Midbrain (tissue), 1 donor: ENCODE measurements at places on chromosomes 2 and 18.
A peak's percentile ranks its signal among the peaks of the same experiment; 100 is the strongest.

- peak; percentile 78 for DNase-seq
These were observed 66.2 kb downstream of the ACVR2A start for GRCh38 chr2:147910990-147911473.

GRCh38 chr2:166671235-166671634 is 177.2 kb upstream of the SCN7A start:
- no peak for DNase-seq

DNA sequence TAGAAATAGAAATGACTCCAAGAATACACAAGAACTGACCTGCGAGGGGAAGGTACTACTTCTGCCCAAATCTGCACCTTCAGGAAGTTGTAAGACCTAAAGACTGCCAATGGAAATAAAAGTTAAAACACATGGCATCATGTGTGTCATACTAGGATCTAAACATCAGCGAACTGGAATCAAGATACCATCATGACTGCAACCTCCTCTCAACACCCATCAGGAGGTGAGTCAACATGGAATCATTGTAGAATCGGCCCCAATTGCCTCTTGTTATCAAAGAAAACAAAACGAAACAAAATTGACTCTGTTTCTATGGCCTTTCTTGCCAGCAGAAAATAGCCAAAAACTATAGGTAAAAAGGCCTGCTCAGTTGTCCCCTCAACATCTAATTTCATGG is 15.1 kb downstream of the RDH14 start:
- no peak for DNase-seq

DNA sequence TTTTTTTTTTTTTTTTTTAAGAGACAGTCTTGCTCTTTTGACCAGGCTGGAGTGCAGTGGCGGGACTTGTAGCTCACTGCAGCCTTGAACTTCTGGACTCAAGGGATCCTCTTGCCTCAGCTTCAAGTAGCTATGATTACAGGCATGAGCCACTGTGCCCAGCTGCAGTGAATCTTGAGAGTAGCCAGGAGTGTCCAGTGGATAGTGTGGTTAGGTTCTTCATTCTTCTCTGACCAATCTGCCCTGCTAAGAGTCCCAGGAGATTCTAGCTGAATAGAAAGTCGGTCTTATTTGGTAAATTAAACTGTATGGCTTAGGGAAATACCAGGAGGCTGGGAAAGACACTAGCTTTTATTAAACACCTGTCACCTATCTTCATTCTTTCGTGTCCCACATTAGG is 15.3 kb downstream of the USP39 start:
- DNase-seq: no peak

- DNase-seq: no peak
These were observed 48.4 kb upstream of the HAAO start for GRCh38 chr2:42840760-42841159.

DNA sequence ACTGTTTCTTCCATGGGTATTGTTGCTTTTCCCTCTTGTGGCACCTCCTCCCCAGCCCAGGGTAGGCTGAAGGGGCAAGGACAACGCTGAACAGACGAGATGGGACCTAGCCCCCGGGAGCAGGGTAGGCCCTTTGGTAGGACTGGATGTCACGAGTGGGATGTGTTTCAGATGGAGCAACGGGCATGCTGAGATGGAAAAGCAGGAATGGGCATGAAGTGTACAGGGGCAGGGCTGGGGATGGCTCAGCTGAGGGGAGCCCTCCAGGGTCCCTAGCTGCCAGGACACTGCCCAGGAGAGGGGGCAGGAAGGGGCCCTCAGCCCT is 33.4 kb downstream of the ARHGEF4 start:
- DNase-seq: no peak

DNA sequence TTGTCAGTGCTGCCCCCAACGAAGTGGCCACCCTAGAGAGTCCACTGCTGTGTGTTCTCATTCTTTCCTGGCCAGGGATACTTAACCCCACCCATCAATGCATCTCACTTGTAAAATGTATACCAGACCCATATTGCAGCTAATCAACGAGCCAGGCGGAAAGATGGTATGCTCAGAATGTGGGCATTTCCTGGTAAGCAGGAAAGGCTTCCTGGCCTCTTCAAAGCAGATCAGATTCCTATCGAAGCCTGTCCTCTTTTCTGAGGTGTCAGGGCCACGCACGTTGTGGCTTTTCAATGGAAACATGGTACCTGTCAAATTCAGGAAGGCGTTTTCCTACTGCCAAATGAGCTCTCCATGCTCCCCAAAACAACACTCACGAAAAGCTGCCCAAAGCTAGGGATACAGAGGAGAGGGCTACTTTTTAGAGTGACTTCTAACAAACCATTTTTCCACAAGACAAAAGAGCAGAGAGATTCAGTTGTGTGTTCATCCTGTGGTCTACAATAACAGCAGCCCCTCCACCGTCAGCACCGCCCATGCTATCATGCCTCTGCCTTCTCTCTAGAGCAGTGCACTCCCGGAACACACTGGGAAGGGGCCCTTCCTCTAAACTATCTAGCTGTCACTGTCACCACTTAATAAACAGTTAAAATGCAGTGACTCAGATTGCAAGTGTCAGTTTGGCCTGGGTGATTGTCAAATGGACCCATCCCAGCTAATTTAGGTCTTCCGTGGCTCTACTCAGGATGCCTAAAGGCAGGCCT is 535.1 kb downstream of the RNF144A start:
- no peak for DNase-seq

GRCh38 chr2:53896864-53897263 is 37.1 kb upstream of the GPR75 start:
- DNase-seq: no peak

- no peak for DNase-seq
These were observed 497.4 kb downstream of the CMPK2 start for GRCh38 chr2:6368281-6368680.

GRCh38 chr18:70781860-70782453 is 493.1 kb downstream of the SOCS6 start:
- peak; percentile 62 for DNase-seq

DNA sequence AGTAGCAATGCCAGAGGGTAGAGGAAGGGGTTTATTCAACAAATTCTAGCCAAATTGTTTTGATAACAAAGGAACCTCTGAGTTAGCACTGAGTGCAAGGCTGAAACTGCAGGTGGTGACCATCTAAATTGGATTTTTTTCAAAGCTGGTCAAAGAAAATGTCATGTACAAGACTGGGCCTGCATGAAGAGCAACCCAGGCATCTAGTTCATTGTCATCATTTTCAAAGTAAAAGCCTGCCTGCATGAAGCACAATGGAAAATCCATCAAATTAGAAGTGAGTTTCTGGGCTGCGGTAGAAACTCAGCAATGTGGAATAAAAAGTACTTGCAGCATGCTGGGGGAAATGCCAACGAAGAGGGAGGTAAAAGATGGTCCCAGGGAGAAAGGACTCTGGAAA is 80.8 kb upstream of the PPP1CB start:
- no peak for DNase-seq

- DNase-seq: no peak
These were observed 741.1 kb upstream of the SALL3 start for GRCh38 chr18:78238404-78239089.

- no peak for DNase-seq
These were observed 55.9 kb downstream of the FAM178B start for GRCh38 chr2:96930351-96931010.

DNA sequence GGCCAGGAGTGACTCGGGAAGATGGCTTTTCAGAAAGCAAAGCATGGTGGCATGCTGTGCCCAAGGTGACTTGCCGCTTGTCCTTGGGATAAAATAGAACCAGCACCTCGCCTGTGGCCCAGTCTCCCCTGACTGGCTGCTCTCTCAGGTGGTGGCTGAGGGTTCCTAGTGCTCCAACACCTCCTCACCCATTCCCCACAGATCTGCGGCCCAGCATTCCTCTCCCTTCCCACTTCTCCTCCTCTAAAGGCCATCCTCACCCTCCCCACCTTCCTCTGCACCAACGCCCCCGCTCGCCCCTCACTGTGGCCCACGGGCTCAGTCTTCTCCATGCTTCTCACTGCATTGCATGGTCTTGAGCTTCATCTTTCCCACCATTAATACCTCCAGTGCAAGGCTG is 132.4 kb downstream of the PXDN start:
- no peak for DNase-seq

DNA sequence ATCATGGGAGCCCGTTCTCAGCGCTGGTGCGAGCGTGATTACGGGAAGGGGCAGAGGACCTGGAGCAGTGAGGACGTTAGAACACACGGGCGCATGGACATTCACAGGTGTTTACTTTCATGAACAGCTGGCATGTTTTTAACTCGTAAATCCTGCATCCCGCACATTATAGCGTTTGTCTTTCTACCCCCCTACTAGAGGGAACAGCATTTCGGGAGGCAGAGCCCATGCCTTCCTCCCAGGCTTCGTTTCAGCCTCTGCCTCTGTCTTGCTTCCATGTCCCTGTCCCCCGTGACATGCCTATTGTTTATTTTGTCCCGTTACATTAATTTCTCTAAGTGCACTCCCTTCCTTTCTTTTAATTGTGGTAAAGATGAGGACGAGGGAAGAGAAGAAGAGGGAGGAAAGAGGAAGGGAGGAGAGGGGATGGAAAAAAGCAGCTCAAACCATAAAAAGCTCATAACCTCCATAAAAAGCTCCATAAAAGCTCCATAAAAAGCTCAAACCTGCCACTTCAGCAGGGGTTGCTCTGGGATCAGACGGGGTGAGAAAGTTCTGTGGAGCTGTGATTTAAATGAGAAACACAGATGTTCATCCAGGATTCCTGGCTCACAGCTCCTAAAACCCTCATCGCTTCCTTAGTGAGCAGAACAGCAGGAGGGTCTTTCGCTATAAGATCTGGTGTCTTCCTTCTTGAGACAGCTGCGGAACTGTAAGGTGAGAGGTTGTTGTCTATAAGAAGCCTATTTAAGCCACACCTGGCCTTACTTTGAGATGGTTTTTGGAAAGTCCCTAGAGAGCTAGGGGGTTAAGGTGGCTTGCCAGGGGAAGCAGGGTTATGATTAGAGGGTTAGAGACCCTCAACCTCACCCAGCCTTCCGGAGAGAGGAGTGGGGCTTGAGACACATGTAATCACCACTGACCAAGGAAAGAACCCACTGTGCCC is 66.6 kb upstream of the SNTG2 start:
- DNase-seq: no peak

- no peak for DNase-seq
These were observed 59.9 kb upstream of the TMEM87B start for GRCh38 chr2:111995148-111995547.

- DNase-seq: no peak
These were observed 734.0 kb upstream of the GCFC2 start for GRCh38 chr2:76444732-76445131.

DNA sequence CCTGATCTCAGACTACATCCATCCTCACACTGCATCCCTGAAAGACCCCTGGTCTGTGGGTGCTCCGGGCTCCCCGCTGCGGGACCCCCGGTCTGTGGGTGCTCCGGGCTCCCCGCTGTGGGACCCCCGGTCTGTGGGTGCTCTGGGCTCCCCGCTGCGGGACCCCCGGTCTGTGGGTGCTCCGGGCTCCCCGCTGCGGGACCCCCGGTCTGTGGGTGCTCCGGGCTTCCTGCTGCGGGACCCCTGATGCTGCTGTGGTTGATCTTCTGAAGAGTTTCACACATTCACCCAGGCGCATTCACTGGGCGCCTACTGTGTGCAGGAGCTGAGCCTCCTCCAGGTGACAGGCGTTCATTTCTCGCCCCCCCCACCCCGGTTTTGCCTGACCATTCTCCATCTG is 162.7 kb upstream of the SALL3 start:
- no peak for DNase-seq

- DNase-seq: no peak
These were observed 5.1 kb downstream of the NFATC1 start for GRCh38 chr18:79400591-79401381.

DNA sequence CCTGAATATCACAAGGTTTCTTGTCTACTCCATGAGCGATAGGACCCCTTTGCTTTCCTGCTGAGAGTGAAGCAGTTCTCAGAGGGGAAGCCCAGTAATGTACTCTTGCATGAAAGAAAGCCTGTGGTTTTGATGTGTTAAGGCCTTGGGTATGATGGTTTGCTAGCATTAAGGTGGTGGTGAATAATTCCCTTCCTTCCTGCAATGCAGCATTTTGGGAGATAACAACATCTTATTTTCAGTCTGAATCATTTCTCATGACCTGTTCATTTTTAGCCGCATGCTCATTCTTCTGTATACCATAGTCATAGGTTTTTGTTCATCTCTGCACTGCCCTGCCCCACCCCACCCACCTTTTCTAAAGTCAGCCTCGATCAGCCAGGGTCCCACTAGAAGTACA is 66.2 kb downstream of the HNMT start:
- no peak for DNase-seq
